ENCODE measurements at places on chromosomes 2 and 18.

DNA sequence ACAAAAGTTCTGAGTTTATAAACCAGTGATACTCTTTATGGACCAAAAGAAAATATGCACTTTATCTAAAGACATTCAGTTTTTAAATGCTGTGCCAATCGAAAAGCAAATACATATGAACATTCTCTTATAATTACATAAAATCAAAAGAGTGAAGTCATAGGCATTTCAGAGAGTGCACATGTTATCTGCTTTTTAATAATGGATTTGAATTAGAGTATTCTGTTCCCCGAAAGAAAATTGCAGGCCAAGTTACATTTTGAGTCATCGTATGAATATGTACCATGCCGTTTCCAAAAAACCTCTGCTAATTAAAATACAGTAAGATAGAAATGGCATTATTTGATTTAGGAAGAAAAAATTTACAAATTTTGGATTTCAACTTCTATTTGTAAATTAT lies 565.7 kb downstream of the ZEB2 start:
- DNase-seq = no peak

GRCh38 chr2:47232738-47233415 lies 77.8 kb upstream of the STPG4 start:
- DNase-seq = no peak

DNA sequence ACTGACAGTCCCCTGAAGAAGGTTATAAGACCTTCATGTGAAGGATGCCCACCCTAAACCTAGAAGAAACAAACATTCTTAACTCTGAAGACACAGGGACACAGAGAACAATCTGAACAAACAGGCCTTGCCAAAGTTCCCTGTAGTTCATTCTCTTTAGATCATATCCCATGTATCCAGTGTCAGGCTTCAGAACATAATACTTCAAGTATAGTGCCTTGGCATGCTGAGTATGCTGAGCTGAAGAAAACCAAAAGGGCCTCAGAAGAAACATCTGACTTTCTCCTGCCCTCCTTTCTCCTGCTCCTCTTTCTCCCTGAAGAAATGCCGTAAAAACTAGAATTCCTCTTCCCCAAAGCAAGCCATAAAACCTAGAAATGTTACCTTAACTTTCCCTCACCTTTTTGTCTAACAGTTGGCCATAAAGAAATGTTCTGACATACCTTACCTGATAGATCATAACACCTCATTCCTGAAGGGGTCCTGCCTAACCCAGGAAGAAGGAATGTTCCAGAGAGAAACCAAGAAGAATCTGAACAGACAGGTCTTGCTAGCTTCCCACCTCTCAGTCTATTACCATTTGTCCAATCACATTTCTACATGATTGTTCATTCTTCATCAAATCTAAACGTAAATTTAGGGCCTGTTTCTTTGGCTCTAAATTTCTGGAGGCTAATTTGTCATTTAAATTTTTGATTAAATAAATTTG lies 160.1 kb upstream of the ZC3H15 start:
- DNase-seq = no peak

DNA sequence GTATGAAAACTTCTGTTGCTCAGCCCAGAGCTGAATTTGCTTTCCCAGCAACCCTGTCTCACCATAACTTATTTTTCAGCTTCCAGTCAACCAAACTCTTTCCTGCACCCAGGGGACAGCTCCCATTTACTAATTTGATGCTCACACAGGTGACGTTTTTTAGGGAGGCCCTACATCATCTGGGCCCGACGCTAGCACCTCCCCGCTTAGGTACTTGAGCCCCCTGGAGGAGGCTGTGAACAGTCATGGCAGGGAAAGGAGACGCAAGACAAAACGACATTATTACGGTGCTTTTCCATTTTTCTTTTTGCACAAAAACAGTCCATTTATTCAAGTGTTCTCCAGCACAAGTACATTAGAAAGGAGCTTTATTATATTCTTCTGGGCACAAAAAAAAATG lies 59.2 kb upstream of the POMC start:
- no peak for DNase-seq

DNA sequence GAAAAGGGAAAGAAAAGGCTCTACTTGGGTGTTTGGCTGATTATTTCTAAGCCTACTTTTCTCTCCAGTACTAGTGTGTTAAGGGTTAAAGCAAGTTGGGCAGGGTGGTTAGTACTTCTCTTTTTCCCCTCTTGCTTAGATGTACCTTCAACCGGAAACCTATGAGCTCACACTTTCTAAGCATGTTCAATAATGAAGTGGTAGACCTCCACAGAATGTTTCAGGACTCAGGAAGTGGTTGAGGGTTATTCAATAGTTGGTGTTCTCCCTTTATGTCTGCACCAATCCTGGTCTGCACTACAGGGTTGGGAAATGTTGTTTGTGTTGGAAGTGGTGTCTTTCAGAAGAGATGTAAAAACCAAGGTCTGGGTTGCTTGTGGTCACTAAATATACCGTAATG lies 137.1 kb downstream of the ZEB2 start:
- peak; percentile 61 for DNase-seq

GRCh38 chr2:24768601-24769000 lies 24.6 kb downstream of the PTRHD1 start:
- DNase-seq = no peak

DNA sequence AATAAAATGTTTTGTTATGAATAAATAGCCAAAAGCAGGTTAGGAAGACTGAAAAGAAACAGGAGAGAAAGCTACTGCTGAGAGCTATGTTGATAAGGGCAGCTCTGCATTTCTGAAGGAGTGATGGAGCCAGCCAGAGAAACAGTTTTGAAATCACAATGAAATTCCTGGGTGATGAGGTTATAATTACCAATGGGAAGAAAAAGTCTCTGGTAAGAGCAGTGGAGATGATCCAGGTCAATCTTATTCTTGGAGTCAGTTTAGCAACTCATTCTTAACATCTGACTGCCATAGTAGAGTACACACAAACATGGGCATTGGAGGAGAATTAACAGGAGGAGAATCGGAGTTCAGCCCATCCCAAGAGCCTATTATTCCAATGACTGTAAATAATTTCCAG lies 2.4 kb downstream of the ALKAL2 start:
- no peak for DNase-seq

- no peak for DNase-seq
These were observed 15.9 kb downstream of the LTBP1 start for GRCh38 chr2:32962690-32963089.

- no peak for DNase-seq
These were observed 167.9 kb upstream of the REG3A start for GRCh38 chr2:79327460-79327859.

DNA sequence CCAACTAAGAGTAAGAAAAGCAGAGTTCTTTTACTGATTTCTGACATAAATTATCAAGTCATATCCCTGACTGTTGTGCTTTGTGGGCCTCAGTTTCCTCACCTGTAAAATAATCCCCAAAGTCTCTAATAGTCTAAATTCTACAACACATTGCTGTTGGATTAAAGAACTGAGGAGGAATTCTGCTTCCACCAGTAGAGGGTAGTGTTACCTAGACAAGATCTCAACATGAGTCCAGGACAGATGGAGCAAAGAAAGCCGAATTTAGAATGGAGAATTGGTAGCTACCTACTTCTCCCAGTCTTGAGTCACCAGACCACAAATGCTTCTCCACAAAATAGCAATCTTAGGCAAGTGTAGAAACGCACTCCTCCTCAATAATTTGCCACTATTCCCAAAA lies 462.5 kb upstream of the FSHR start:
- no peak for DNase-seq

DNA sequence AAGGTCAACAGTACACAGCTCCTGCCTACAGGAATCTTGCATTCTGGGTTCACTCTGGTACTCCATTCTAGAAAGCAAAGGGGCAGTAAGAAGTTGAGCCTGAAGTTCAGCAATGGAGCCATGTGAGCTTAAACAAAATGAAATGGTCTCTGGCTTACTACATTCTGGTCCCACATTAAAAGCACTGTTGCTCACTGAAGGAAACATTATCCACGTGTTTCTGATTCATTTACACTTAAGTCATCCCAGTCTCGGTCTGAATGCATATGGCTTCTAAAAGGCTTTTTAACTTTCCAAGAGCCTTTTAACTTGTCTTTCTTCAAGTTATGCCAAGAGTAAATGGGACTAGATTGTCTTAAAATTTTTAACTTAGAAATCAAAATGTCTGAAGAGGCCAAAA lies 177.8 kb downstream of the LNPK start:
- no peak for DNase-seq

DNA sequence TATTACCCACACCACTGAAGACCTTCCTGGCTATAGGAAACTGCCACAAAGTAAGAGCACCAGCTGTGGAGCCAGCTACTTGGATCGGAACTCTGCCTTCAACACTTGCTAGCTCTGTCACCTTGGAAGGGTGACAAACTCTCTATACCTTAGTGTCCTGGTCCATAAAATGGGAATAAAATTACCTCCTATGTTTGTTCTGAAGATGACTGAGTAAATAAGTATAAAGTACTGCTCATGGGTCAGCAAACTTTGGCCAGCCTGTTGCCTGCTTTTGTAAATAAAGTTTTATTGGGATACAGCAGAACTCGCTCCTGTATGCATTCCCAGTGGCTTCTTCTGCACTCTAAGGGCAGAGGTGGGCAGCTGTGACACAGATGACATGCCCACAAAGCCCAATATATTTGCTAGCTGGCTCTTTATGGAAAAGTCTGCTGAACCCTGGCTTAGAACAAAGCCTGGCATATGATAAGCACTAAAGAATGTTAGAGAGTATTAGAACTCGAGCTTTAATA lies 451.3 kb downstream of the TMEM182 start:
- DNase-seq = no peak

DNA sequence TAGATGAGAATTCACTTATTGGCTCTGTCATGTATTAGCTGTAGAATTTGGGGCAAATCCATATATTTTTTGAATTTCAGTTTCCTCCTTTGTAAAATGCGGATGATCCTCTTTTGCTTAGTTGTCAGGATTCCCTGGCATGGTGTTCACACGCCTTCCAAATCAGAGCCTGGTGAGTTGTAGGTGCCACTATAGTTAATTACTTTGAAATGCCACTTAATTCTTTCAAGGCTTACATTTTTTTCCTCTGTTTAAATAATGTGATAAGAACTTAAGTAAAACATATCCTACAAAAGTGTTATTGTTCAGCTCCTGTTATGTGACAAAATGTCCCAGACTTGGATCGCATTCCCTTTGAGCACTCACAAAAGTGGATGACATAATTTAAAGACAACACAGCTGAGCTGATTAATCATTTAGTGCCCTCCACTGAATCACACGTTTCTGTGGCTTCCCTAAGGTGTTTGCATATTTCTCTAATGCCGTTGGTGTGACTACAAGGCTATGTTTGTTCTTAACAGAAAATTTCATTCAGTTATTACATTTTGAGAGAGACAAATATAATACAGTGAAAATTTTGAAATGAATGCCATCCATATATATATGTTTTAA lies 471.2 kb upstream of the CHST9 start:
- no peak for DNase-seq

DNA sequence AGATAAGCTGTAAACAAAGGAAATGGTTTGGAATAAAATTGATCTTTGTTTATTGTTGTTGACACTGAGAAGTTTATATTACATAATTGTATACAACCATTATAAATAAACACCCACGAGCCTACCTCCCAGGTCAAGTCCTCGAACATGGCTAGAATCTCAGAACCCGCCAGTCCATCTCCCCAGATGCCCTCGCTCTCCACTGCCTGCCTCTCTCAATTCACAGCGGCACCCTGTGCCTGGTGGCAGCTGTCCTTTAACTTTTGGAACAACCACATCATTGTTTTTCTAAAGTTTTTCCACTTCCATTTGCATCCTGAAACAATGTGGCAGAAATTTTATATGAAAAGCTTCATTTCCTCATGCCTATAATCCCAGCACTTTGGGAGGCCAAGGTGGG lies 52.2 kb upstream of the OTOS start:
- no peak for DNase-seq

- no peak for DNase-seq
These were observed 894.2 kb downstream of the CNTNAP5 start for GRCh38 chr2:124919296-124919695.

GRCh38 chr2:85504778-85505261 lies 34.1 kb upstream of the MAT2A start:
- no peak for DNase-seq

DNA sequence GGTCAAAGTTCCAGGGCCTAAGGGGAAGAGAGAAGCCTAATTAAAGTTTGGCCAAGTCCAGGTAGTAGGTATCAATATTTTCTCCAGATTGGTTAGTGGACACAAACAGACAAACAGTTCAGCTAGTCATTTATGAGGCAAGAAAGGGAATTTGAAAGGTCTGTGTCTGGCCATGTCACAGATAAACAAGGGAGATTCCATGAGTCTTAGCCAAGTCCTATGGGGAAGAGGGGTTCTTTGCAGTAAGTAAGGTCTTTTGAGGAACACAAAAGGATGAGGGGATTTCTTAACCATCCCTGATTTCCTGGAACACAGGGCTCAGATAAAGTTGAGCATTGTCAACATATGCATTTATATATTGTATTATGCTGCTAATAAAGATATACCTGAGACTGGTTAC lies 310.8 kb downstream of the PLCL1 start:
- DNase-seq = no peak
